ENCODE measurements at places on chromosomes 6 and 20.

GRCh38 chr6:20699402-20699801, 165.1 kb downstream of the CDKAL1 start:
- DNase-seq: no peak
- H3K4me3 ChIP-seq: no peak overlapping the region
- H3K27me3 ChIP-seq: no peaks in the 10 kb centered on the region
- peaks cover 6% of the 10 kb centered on the region for H3K4me1 ChIP-seq

GRCh38 chr20:15708984-15709598, 864.2 kb downstream of the KIF16B start:
- DNase-seq: peak; percentile 39
- no peak overlapping the region for H3K27ac ChIP-seq
- H3K4me1 ChIP-seq: no peaks in the 10 kb centered on the region
- no peaks in the 10 kb centered on the region for H3K36me3 ChIP-seq
- H3K4me3 ChIP-seq: no peak overlapping the region

GRCh38 chr6:32627831-32628230, 9.4 kb upstream of the HLA-DQA1 start:
- no peak overlapping the region for H3K27ac ChIP-seq
- peak; percentile 25 for DNase-seq
- peaks cover 40% of the 10 kb centered on the region for H3K4me1 ChIP-seq
- H3K36me3 ChIP-seq: peaks cover 4% of the 10 kb centered on the region
- peaks cover 4% of the 10 kb centered on the region for H3K27me3 ChIP-seq
- no peak overlapping the region for H3K4me3 ChIP-seq

DNA sequence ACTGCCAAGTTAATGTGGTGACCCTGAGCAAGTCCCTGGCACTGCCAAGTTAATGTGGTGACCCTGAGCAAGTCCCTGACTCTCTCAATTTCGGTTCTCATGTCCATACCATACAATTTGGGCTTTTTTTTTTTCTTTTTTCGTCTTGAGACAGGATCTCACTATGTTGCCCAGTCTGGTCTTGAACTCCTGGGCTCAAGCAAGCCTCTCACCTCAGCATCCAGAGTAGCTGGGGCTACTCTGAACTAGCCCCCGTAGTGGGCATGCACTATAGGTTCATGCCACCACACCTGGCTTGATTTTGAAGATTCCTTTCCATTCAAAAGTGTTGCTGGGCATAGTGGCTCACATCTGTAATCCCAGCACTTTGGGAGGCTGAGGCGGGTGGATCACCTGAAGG, 100.0 kb upstream of the FOXP4 start:
- no peaks in the 10 kb centered on the region for H3K36me3 ChIP-seq
- no peak for DNase-seq
- H3K27me3 ChIP-seq: peaks cover 82% of the 10 kb centered on the region
- H3K4me1 ChIP-seq: peaks cover 21% of the 10 kb centered on the region
- H3K27ac ChIP-seq: no peak overlapping the region
- no peak overlapping the region for H3K4me3 ChIP-seq

GRCh38 chr6:104591573-104592334, 268.0 kb downstream of the HACE1 start:
- H3K27me3 ChIP-seq: no peaks in the 10 kb centered on the region
- no peak for DNase-seq
- no peak overlapping the region for H3K27ac ChIP-seq
- no peaks in the 10 kb centered on the region for H3K4me1 ChIP-seq
- H3K4me3 ChIP-seq: no peak overlapping the region

DNA sequence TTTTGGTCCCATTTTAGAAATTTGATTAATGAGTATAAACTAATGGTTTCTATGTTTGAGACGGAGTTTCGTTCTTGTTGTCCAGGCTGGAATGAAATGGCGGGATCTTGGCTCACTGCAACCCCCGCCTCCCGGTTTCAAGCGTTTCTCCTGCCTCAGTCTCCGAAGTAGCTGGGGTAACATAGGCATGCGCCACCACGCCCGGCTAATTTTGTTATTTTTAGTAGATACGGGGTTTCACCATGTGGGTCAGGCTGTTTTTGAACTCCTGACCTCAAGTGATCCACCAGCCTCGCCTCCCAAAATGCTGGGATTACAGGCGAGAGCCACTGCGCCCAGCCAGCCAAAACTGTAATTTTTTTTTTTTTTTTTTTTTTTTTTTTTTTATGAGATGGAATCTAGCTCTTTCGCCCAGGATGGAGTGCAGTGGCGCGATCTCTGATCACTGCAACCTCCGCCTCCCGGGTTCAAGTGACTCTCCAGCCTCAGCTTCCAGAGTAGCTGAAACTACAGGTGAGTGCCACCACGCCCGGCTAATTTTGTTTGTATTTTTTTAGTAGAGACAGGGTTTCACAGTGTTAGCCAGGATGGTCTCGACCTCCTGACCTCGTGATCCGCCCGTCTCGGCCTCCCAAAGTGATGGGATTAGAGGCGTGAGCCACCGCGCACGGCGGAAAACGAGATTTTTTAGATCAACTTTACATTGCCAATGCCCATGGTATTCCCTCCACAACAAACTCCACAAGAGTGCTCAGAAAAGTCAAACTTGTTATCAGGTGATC, 127.8 kb downstream of the HFE start:
- H3K36me3 ChIP-seq: no peaks in the 10 kb centered on the region
- peak; percentile 43 for DNase-seq
- H3K4me1 ChIP-seq: peaks cover 37% of the 10 kb centered on the region
- no peak overlapping the region for H3K4me3 ChIP-seq

GRCh38 chr20:57717797-57718196, 8.0 kb upstream of the PMEPA1 start:
- no peak for DNase-seq
- H3K27ac ChIP-seq: no peak overlapping the region
- H3K36me3 ChIP-seq: no peaks in the 10 kb centered on the region
- H3K4me3 ChIP-seq: no peak overlapping the region
